Activated CD4-positive, alpha-beta memory T cell treated with anti-CD3 and anti-CD28 coated beads, Interleukin-2, amount 10 ng/mL, durations not matched to agents 7 days and 5 days (primary cell): ENCODE measurements at places on chromosomes 2 and 18.

GRCh38 chr2:197059477-197059876, 133.0 kb upstream of the PGAP1 start:
- no peak for DNase-seq

GRCh38 chr2:159455330-159455918, 160.9 kb downstream of the BAZ2B start:
- DNase-seq: no peak

DNA sequence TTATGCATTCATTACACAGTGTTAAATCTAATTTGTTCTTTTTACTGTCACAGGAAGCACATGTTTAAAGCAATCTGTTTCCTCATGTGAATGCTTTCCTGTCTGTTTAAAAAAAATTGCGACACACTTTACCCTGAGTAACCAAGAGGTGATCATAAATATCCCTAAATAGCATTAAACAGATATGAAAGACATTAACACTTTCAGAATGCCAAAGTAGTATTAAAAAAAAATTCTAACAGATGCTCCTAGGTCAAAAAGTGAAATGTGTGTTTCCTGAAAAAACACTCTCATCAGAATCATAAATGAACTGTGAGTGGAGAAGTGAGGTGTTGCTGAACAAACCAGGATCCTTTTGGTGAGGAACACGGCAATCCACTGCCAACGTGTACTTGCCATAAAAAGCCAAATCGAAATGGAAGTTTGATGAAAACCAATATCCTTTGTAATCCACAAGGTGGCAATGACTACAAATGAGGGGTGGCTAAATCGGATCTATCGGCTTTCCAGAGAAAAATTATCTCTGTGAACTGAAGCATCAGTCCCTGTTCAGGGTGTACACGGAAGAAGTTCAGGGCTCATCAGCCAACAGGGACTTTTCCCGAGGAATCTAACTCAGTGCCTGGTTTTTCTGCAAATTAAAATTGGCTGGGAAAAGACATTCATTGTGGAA, 248.9 kb downstream of the TCF4 start:
- DNase-seq: no peak

DNA sequence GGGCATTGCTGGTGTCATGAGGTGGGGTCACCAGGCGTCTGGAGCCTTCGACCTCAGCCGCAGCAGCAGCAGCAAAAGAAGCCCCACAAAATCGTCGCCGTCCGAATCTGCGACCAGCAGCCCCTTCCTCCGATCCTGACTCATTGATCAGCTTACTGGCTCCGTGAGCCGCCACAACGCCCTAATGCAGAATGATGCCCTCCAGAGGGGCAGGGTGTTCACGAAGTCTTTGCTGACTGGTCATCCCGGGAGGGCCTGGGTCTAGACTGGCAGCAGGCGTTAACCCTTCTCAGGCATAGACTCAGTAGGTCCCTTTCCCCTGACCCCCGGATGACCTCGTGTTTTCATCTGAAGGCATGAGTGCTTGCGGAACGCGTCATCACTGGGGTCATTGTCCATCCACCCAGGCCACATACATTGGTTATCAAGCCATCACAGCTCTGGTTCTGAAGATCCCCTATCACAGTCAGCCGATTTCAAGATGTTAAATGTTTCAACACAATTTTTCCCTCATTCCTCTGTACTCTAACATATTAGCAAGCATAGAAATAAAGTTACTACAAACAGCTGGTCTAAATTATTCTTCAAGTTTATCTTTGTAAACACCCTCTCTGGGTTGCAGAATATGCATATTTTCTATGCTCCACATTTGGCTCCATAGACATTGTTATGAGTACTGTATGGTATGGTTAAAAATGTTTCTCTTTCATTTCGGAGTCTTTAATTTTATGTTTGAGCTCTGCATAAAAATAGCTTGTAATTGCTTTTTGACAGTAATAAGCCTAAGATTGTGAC, 83.3 kb upstream of the SALL3 start:
- DNase-seq: no peak

DNA sequence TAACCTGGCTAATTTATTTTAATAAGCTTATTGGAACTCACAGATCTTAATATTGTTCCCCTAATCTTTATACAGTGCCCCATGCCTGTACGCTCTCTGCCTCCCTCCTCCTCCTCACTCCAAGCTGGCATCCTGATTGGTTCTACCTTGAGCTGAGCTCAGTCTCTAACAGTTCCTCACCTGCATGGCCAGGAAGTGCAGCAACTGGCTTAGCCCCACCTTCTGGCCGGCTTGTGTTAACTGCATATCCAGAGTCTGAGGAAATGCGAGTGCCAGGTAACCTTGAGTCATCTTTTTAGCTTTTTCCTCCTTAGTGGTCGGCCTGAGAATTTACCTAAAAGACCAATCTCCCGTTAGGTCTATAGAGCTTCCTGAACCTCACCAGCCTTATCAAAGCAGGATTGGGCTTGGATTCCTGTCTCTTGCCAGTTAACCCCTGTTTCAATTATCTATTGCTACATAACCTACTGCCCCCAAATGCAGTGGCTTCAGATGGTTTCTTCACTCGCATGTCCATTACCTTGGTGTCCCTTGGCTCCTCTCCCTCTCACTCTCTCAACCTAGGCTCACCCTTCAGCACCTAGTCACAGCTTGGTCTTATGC, 89.5 kb upstream of the STK39 start:
- peak; percentile 62 for DNase-seq

GRCh38 chr2:128500138-128500800, 181.6 kb upstream of the HS6ST1 start:
- no peak for DNase-seq

DNA sequence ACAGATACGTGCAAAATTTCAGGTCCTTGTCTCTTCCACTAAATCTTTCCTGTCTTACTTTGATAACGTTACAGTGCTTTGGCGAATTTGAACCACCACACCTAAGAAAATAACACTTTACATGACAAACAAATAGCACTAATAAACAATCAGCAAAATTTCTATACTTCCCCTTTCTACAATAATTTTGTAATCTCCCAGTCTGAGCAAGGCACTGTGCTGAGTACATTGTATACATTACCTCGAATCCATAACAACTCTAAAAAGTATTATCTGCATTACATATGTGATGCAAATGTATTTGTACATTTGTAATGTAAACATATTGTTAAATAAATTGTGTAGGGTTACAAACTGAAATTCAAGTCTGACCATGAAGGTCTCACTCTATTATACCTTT, 49.9 kb downstream of the RTN4 start:
- DNase-seq: no peak

GRCh38 chr18:68148863-68149262, 566.0 kb downstream of the TMX3 start:
- DNase-seq: no peak

DNA sequence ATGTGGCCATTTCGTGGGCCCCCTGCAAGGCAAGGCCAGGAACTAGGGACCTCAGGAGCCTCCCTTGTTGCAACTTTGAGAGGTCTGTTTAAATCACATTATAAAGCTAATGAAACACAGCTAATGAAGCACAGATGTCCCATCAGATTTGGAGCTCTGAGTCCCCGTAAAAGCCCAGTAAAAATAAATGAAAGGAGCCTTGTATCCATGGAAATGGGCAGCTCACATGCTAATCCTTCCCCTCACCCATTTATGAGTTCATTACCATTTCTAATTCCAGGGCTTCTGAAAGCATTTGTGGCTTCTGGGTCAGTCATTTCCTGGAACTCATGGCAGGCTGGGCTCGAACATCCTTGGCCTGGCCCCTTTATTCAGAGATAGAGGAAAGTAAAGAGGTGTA, 274.8 kb downstream of the SS18 start:
- DNase-seq: no peak

GRCh38 chr18:11176481-11176881, 27.1 kb upstream of the PIEZO2 start:
- no peak for DNase-seq

GRCh38 chr2:6171294-6171693, 479.1 kb downstream of the SOX11 start:
- no peak for DNase-seq

DNA sequence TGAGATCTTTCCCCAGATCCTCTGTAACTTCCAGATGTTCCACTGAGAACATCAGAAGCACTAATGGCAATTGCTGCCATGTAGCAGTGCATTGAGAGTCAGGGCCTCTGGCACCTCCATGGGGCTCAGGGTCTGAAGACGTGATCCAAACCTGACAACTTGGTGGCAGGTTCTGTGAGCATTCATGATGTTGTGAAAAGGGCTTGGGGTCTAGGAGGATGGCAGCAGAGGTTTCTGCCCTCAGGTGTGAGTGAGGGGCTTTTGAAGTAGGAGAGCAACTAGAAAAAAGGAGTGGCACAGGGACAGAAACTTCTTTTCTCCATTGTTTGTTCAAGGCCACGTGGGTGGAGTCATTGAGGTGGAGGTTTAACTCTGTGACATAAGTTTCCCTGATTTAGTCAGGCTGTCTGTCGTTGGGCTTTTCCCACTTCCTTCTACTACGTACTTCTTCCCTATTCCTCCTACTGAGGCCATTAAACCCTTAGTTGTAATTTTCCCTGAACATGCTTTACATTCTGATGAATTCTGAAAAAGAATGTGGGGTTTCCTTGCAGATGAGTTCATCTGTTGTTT, 13.1 kb downstream of the CFLAR start:
- peak; percentile 47 for DNase-seq

DNA sequence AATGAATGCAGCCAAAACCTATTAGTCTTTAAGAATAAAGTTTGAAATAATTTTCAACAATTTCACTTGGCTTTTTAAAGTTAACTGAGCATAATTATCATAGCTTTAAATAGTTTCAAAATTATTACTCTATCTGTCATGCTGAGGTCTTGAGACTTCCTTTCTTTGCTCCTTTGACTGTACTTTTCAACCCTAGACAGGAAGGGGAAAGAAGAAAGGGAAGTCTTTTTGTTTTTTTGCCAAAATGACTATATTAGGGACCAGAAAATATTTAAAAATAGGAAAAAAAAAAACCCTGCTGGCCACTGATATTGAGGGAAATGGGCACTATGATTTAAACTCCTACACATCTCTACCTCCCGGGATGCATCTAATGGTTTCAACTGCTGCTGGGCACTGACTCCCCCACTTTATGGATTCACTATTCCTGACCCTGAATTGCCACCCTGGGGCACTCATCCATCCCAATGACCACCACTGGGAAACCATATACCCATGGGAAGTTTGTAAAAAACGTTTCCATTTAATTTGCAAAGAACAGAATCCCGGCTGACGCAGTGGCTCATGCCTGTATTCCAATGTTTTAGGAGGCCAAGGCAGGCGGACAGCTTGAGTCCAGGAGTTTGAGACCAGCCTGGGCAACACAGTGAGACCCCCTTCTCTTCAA, 50.5 kb downstream of the GAREM1 start:
- no peak for DNase-seq

DNA sequence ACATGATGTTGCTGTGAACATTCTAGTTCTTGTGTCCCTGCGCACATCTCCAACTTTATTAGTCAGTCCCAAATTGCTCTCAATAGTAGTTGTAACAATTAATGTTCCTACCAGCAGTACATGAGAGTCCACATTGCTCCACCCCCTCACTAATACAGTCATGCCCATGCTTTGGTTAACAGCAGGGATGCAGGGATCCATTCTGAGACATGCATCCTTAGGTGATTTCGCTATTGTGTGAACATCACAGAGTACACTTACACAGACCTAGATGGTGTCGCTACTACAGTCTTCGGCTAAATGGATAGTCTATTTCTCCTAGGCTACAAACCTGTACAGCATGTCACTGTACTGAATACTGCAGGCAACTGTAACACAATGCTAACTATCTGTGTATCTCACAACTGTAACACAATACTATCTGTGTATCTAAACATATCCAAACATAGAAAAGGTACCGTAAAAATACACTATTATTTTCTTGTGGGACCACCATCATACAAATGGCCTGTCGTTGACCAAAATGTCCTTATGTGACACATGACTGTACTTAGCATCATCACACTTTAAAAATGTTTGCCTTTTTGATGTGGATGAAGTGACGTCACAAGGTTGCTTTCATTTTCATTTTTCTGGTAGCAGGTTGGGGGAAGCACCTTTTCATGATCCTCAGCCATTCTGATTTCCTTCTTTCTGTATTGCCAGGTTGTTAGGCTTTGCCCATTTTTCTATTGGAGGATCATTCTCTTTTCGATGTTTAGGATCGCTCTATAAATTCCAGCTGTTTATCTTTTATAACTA, 82.9 kb upstream of the RNF152 start:
- no peak for DNase-seq

GRCh38 chr18:22165049-22165602, 4.3 kb upstream of the GATA6 start:
- no peak for DNase-seq

DNA sequence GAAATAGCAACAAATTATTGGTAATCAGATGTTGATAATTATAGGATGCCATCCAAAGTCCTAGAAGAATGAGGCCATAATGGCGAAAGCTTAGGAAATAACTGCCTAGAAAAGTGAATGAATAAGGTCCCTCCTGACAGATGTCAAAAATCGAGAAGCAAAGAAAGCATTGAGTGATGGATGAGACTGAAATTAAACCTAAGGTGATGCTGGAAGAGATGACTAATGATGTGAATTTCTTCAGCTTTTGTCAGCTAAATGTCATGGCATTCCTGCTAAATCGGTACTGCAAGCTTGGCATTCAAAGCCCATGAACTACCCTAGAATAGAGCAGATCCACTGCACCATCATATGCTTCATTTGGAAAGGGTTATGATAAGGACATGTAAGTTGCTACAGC, 74.8 kb upstream of the RGPD4 start:
- DNase-seq: no peak

- no peak for DNase-seq
Measured at GRCh38 chr2:7449298-7449697, 532.1 kb downstream of the RNF144A start.

GRCh38 chr18:2758309-2758708, 88.5 kb upstream of the EMILIN2 start:
- no peak for DNase-seq

- DNase-seq: no peak
Measured at GRCh38 chr2:205811387-205811786, 129.1 kb downstream of the NRP2 start.

DNA sequence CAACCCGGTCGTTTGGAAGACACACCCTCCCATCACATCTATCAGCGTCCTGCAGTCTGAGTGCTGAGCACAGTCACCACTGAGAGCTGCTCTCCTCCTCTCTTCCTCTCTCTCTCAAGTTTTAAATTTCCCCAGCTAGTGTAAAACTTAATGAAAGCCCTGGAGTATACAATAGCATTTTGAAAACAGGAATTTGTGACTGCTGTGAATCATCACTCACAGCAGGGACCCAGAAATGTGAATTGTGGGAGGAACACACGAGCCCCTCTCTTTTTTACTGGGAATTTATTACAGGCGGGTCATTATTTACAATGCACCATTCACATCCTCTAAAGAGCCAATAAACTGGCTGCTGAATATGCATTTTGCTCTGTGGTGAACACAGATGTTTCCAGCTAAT, 185.0 kb upstream of the SMIM21 start:
- no peak for DNase-seq

- no peak for DNase-seq
Measured at GRCh38 chr2:9846554-9846953, 3.3 kb downstream of the TAF1B start.

DNA sequence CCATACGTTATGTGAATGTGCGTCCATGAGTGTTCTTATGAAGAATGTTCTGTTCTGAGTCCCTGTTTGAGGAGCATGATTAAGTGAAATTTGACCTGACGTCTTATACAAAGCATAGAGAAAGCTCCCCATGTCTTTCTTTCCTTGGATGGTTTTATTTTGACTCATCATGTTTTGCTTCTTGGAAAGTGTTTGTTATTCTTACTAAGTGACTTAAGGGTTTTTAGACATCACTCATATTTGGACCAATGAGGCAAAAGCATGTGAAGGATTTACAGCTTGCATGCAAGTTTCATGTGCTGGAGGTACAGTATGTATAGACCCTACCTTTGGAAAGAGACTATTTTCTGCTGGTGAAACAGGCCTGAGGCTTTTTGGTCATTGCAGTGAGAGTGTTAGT, 33.5 kb upstream of the ZEB2 start:
- DNase-seq: no peak
